ENCODE measurements at places on chromosomes 5 and 9. TPM values are rescaled to one million over a fixed set of nuclear protein-coding genes. Genes with fewer than 3 reads are reported as not detected.

DNA sequence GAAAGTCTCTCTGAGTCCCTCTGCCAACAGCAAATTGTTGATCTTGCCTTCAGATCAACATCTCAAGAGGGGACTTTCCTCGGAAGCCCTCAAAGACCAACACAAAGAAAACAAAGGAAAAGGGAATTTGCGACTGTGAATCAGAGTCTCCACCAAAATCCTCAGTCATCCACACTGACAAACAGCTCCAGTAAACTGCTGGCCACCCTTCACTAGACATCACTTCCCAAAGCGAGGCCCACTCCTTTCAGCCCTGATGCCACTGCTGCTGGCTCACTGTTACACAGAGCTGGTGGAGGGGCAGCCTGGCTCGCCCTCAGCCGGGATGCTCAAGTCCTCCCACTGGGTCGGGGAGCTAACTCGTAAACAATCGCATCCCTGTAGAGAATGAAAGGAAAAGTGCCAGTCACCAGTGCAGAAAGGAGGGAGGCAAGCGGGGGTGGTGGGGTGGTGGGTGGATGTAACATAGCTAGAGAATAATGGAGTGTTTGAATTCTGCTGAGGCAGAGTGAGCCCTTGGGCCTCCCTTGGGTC, 1.3 kb downstream of the FGF1 start:
- no peak for DNase-seq

DNA sequence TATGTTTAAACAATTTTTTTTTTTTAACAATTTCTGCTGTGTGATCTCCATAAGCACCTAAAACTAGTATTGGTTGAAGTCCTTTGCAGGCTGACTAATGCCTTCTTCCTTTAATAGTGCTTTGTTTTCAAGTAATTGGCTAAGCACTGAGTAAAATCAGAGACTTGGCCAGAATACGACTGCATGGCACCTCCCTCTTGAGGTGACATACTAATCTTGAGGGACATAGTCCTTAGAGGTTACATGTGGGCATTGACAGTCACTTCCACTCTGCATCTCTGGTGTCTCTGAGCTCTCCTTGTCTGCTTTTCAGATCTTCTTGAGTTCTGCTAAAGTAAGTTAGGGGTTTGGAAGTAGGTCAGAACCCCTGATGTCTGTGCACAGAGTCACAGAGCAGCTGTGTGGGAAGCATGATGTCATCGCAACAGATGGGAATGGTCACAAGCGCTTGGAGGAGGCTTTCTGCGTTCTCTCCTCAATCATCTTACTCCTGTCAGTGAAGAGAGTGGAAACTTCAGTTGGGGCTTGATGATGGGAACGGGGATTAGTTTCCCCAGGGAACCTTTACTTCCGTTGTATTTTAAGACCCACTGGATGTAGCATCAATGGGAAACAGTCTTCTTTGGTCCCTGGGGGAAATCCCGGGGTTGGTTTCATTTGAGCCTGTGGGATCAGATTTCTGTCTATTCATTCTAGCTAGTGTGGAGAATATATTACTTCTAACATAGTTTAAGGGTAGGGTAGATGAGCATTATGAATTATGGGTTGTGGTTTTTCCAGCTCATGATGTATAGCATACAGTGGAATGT, 136.9 kb downstream of the ARHGAP26 start:
- DNase-seq = no peak

- DNase-seq = no peak
Observed at GRCh38 chr5:14218480-14218879, 75.3 kb downstream of the TRIO start.

The SHOC1 gene
- not detected for polyA plus RNA-seq

All from CD14-positive monocyte (primary cell).